ENCODE measurements at places on chromosomes 4 and X.

DNA sequence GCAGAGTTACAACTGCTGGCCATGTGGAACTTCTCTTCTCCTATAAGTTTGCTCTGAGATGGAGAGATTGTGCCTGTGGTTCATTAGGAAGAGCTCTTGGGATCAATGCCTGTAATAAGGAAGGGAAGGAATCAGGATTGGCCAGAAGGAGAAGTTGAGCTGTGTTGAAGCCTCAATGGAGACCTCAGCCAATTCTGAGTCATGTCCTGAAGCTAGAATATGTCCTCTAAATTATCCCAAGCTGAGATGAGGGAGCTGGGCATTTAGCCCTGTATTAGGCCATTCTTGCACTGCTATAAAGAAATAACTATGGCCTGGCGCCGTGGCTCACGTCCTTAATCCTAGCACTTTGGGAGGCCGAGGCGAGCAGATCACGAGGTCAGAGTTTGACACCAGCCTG lies 85.4 kb upstream of the DHX15 start:
- DNase-seq: no peak

DNA sequence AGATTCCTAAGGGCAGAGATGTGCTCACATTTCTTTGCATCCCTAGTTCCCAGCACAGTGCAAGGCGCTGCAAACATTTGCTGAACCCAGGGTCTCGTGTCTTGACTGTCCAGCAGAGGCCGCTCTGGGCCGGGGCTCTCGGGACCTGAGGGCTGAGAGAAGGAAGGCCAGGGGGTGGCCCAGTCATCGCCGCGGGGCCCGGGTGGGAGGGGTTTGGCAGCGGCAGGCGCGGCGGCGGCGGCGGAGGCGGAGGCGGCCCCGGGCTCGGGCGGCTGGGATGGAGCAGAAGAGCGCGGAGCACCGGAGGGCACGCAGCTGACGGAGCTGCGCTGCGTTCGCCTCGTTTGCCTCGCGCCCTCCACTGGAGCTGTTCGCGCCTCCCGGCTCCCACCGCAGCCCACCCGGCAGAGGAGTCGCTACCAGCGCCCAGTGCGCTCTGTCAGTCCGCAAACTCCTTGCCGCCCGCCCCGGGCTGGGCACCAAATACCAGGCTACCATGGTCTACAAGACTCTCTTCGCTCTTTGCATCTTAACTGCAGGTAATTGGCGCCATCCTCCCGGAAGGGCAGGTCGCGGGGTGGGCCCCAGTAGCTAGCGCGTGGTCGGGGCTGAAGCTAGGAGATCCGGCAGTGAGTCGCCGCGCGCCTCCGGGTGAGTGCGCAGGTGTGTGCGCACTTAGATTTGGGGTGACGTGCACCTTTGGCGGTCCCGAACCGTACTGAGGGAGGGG lies at the start of gene PARM1:
Gene PARM1, plus strand, starts transcription at position 285 of the 730 bp plus-strand sequence. Its CDS starts 212 bp downstream, at position 497.
- DNase-seq: no peak

- DNase-seq: peak; percentile 21
Measured at GRCh38 chr4:88818631-88819470, 121.2 kb upstream of the NAP1L5 start.

DNA sequence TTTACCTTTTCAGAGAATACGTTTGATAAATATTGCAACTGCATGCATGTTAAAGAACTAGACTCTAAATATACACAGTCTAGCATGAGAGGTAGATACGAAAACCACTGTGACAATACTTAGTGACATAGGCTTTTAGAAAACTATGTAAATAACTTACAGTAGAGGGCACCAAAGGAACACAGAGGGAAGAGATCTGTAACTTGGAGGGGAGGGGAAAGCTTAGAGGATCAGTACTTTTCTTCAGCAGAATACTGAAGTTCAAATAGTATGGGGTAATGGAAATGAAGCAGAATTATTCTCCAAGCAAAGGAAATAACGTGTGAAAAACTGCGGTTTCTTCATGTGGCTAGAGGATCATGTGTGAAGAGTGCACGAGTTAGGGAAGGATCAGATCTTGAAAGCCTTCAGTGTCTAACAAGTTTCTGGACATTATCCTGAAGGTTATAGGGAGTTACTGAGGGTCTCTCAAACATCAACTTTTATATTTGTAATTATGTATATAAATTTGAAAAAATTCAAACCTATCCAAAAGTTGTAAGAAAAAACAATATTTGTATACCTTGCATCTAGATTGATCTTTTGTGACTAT lies 264.3 kb downstream of the NPFFR2 start:
- DNase-seq: no peak

DNA sequence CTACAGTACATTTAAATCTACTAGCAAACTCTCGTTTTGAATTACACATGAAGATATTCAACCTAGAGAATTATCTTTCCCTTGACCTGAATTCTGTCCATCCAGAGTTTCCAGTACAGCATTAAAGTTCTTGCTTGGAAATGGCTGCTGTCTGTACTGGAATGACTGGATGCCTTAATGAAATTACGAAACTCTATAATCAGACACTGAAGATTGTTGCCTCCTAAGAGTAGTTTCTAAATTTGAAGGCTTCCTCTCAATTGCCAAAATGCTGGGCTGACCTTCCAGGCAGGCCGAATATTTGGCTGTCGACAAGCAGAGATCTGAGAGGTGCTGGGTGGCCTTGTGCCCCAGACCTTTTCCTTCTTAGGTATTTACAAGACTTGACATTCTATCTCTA lies 215.1 kb upstream of the GPC4 start:
- no peak for DNase-seq

DNA sequence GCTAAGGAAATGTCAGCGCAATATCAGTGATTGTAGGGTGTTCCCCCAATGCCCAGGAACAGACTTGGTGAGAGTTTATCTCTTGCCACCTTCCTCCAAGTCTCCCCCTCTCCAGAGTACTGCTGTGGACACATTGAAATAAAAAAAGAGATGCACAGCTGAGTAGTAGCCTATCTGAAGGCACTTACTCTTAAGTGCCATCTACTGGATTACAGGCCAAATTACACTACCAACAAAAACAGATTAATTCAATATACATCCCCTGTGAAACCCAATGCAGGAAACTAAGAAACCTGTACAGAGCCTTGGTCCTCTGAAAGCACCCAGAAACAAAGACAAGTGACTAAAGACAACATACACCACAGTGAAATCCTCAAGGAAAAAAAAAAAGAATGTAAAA lies 460.3 kb downstream of the ZIC3 start:
- DNase-seq: no peak

GRCh38 chr4:141851246-141851891 lies 215.0 kb downstream of the IL15 start:
- no peak for DNase-seq

DNA sequence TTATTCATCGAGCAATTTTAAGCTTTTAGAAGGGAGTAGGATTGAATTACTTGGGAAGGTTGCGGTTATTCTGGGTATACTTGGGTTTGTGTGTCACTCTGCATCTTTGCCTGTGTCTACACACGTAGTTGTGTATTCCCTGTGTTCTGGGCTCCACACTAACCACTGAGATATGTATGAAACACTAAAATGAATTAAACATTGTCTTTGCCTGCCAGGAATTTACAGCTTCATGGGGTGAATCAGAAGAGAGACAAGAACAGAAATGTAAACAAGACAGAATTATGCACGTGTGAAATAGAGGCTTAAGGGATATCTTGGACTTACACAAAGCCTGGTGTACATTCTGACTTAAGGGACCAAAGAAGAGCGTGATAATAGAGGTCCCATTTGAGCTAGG lies 228.5 kb downstream of the AFF2 start:
- DNase-seq: no peak

- DNase-seq: no peak
Measured at GRCh38 chr4:21596521-21596920, 352.1 kb downstream of the KCNIP4 start.

- DNase-seq: no peak
Measured at GRCh38 chr4:20252656-20253282, 1.1 kb downstream of the SLIT2 start.

GRCh38 chr4:52701207-52701606 lies 42.1 kb upstream of the USP46 start:
- no peak for DNase-seq

DNA sequence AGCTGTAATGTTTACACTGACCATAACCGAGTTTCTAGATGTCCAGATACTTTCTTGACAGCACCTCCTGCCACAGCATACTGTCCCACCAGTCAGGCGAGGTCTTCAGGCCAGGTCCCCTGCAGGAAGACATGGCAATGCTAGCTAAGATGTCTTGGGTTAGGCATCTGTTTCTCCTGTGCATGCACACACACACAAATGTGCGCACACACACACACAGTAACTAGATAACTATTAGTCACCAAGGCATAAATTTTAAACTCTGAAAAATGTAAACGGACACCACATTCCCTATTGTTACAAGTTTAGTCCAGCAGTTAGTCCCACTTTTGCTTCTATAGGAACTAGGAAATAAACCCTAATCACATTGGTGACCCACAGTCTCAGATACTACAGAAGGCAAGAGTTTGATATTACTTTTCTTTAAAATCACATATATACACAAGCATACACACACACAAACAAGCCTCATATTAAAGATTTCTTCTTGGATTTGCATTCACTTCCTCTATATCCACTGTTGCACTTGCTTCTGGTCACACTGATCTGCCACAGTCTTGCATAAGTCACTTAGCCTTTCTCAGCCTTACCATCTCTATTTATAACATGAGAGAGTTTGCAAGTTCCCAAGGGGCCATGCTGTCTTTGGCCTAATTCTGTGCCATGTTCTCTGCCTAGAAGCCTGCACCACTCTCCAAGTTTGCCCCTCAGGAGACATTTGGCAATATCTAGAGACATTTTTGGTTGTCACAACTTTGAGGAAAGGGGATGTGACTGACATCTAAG lies 32.2 kb downstream of the IL21 start:
- no peak for DNase-seq

GRCh38 chrX:15059474-15059873 lies 186.3 kb downstream of the MOSPD2 start:
- DNase-seq: no peak

- no peak for DNase-seq
Measured at GRCh38 chr4:176308441-176308840, 11.3 kb upstream of the SPCS3 start.

GRCh38 chr4:71275004-71275403 lies 63.8 kb upstream of the SLC4A4 start:
- no peak for DNase-seq

DNA sequence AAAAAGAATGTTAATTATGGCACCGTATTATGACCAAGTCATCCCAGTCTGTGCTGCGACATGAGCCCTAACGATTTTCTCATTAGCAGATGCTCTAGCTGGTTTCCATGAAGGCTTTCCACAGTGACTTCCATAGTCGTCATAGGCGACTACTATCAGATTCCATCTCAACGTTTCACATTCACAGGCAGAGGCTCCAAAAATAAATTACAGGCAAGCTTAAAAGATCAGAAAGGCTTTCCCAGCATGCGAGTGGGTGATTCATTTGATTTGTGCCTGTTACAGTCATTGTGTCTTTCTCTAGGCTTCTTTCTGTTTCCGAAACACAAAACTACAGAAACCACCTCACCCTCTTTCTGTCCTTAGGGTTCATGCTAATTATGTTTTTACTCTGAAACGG lies 43.2 kb downstream of the PALLD start:
- DNase-seq: no peak

GRCh38 chrX:6184900-6185515 lies 43.7 kb downstream of the NLGN4X start:
- DNase-seq: no peak

DNA sequence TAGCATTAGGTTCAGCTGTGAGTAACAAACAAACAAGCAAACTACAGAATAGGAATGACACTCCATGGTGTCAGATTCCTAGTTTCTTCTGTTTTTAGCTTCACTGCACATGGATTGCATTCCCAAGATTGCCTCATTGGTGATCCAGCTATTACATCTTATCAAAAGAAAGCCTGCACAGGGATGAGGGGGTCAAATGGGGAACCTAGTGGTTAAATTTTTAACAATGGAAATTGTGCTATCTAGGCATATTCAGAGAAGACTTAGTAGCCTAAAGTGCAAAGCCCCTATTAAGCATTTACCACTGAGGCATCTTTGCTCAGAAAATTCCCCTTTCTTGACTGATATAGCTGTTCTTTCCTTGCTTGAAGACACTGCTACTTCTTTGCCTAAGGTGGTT lies 3.9 kb upstream of the TTC29 start:
- no peak for DNase-seq

DNA sequence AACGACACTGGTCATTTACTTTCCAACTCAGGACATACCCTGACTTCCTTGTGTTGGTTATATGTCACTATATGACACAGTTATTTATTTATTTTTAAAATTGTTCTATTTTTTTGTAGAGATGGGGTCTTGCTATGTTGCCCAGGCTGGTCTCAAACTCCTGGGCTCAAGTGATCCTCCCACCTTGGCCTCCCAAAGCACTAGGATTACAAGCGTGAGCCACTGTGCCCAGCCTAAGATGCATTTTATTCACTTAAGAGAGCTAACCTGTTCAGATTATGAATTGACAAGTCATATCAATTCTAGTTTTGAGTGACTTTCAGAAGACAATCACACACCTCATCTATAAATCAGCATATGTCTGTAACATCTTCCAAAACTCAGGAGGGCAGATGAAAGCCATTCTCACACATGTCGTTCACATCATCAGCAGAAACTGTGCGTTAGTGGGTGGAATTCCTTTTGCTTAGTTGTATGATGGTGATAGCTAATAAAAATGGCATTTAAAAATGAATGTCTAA lies 9.4 kb upstream of the RHOH start:
- no peak for DNase-seq

- no peak for DNase-seq
Measured at GRCh38 chrX:70252491-70252890, 7.5 kb downstream of the P2RY4 start.

GRCh38 chr4:94500685-94501084 lies 48.9 kb downstream of the PDLIM5 start:
- no peak for DNase-seq

GRCh38 chr4:123573866-123574508 lies 177.4 kb downstream of the SPRY1 start:
- DNase-seq: no peak

- DNase-seq: no peak
Measured at GRCh38 chr4:143254491-143255226, 69.9 kb downstream of the USP38 start.

- DNase-seq: no peak
Measured at GRCh38 chrX:72005046-72005445, 94.4 kb downstream of the NHSL2 start.

GRCh38 chrX:124232523-124233201 lies 99.8 kb upstream of the TEX13D start:
- no peak for DNase-seq

GRCh38 chrX:151153667-151154066 lies 22.7 kb upstream of the GPR50 start:
- DNase-seq: no peak

GRCh38 chr4:52942936-52943335 lies 80.8 kb downstream of the RASL11B start:
- no peak for DNase-seq

All from hematopoietic multipotent progenitor cell (in vitro differentiated cells).